ENCODE measurements at places on chromosomes 5 and 9. TPM values are rescaled to one million over a fixed set of nuclear protein-coding genes. Genes with fewer than 3 reads are reported as not detected.

The CER1 gene
- not detected for total RNA-seq

DNA sequence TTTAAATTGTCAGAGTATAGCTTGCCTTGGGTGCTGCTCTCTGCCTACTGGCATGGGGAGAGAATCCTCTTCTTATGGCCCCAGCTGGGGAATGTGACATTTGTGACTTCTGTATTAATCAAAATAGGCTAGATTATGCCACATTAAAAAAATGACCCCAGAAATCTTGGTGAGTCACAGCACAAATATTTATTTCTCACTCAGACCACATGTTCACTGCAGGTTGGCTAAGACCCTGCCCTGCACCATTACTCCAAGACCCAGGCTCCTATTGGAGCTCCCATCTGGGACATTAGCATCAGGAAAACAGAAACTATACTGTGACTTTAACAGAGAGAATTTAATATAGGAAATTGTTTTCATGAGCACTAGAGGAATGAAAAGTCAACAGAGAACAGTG is 16.6 kb upstream of the WHRN start:
- no peak for DNase-seq

GRCh38 chr5:143019614-143020515 is 249.7 kb downstream of the ARHGAP26 start:
- no peak for DNase-seq

GRCh38 chr5:145471831-145472612 is 363.1 kb downstream of the PRELID2 start:
- no peak for DNase-seq

GRCh38 chr5:133850811-133851210 is 117.6 kb downstream of the C5orf15 start:
- DNase-seq, result no peak

GRCh38 chr5:96483878-96484277 is 50.8 kb upstream of the PCSK1 start:
- no peak for DNase-seq

GRCh38 chr5:140073296-140073695 is 30.2 kb upstream of the NRG2 start:
- DNase-seq, result no peak

The ADGRV1 gene
- not detected for total RNA-seq

DNA sequence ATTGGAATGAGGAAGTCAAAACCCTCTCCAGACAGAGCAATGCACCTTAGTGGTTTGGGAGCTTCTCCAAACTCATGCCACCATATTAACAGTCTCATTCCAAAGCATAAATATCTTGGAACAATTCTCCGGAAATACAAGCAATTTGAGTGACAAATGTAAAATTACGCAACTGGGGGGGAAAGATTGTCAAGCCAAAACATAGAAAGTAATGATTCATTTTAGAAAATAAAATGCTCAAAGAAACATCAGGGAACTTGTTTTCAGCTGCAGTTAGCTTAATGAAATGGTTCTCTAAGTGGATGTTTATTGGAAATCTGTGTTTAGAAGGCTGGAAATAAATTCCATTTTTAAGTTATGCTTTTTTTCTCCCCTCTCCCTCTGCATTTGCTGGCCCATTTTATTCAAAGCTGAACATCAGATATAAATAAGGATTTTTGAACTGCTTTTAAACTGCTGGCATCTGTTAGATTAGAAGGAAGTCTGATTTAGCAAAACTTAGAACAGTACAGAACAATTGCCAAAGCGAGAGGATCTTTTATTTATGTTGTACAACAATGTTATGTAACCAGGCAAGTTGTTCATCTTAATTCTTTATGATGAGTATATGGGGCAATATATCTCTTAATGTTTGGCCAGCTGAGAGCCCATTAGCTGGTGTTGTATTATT is 551.9 kb downstream of the PRELID2 start:
- no peak for DNase-seq

DNA sequence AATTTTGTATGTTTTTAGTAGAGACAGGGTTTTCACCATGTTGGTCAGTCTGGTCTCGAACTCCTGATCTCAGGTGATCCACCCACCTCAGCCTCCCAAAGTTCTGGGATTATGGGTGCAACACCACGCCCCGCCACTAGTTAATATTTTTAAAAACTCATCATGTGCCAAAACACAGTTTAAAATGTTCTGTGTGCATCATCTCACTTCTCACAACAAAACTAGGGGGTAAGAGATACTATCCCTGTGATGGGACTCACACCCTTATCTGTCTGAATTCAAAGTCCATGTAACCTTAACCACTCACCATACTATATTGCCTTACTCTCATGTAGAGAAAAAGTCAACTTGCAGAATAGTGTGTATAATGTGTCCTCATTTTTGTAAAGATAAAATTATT is 2.6 kb downstream of the PKD2L2 start:
- DNase-seq, result no peak

- no peak for DNase-seq
Measured at GRCh38 chr9:17600962-17601593, 22.2 kb downstream of the SH3GL2 start.

The SERF1A gene
- 6.0 TPM for total RNA-seq

DNA sequence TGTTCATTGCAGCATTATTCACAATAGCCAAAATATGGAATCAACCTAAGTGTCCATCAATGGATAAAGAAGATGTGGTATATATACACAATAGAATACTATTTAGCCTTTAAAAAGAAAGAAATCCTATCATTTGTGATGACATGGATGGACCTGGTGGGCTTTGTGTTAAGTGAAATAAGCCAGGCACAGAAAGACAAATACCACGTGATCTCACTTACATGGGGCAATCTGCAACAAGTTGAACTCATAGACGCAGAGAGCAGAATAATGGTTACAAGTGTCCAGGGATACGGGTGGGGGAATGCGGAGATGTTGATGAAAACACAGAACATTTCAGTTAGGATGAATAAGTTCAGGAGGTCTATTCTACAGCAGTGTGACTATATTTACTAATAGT is 66.4 kb upstream of the ALDH1B1 start:
- DNase-seq, result no peak

The BTNL9 gene
- total RNA-seq, result 22.6 TPM
